ENCODE measurements at places on chromosomes 12 and 14.

DNA sequence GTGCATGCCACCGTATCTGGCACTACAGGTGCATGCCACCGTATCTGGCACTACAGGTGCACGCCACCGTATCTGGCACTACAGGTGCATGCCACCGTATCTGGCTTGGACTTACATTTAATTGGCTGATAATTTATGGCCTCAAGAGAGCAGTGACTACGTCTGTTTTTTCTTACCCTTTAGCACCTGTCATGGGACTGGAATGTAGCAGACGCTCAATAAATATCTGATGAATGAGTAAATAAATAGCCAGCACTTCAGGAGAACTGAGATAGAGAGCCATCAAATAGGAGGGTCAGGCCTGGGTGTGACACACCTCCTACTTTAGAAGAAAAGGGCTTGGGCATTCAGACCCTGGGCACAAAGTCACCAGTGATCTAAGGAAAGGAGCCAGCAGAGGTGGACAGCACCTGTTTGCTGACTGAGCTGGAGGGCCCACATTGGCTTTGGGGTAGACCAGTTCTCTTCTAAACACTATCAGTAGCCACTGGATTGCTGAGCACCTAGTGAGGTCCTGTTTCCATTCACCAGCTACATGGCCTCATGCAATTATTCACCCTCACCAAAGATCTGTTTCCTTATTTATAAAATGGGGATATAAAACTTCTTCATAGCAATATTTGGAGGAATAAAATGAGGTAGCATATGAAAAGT, 50.1 kb downstream of the RFX4 start:
- DNase-seq = no peak

DNA sequence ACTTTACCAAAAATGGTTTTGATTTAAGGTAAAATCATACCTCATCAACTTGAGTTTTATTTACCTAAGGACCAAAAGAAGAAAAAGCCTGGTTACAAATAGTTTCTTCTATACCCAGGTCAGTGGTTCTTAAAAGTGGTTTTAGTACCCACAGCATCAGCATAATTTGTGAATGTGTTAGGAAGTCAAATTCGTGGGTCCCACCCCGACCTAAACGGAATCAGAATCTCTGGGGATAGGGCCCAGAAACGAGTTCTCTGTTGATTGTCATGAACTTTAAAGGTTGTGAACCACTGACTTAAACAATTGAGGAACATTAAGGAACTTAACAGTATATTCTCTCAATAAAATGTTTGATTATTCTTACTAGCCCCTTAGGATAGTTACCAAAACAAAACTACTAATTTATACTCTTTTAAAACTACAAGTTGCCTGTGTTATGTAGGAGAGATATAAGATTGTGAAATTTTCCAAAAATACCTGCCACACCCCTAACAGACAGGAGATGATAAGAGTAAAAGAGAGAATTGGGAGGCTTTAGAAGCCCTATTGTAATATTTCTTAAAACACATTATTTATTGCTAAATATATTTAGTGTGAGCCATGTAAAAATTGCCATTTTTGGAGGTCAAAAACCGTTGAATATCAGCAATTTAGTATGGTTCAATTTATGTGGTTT, 669 bp upstream of the SLC25A21 start:
- DNase-seq = no peak

DNA sequence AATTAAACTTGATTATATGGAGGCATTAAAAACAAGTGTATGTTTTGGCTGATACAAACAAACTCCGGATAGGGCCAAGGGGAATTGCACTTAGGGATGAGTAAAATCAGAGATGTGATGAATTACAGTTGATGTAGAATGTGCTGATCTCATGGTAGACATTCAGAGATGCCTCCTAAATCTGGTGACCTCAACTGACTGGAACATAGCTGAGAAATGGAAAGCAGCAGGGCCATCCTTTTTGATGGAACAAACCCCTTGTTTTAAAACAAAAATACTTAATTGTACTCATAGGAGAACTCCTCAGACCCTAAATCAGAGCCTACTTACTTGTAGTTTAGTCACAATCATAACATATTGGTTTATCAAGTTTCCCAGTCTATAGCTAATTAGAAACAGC, 122.8 kb downstream of the C12orf75 start:
- DNase-seq = no peak

GRCh38 chr14:21068521-21069387, 1.4 kb upstream of the ARHGEF40 start:
- peak; percentile 45 for DNase-seq

- DNase-seq = peak; percentile 31
Measured at GRCh38 chr12:117119592-117120198, 20.5 kb upstream of the TESC start.

GRCh38 chr12:69272511-69272910, 33.1 kb downstream of the CPSF6 start:
- DNase-seq = no peak

DNA sequence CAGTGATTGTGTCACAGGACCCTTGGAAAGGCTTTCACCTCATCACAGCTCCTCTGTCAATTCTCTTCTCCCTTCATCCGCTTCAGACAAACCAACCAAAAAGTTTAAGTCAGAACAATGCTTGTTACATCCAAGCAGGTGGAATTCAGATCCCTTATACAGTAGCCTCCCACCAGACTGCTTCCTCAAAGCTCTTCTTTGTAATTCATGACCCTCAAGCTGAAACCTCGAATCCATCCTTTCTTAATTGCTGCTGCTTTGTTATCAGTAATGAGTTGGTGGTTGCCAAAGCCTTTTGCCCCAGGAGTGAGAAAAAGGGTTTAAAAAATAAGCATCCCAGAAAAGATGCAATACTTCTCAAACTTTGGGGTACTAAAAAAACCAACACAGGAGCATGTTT, 9.5 kb downstream of the BEST3 start:
- DNase-seq = no peak

- DNase-seq = no peak
Measured at GRCh38 chr12:121062391-121063045, 23.5 kb upstream of the OASL start.

- no peak for DNase-seq
Measured at GRCh38 chr12:4794491-4794890, 74.3 kb downstream of the GALNT8 start.

DNA sequence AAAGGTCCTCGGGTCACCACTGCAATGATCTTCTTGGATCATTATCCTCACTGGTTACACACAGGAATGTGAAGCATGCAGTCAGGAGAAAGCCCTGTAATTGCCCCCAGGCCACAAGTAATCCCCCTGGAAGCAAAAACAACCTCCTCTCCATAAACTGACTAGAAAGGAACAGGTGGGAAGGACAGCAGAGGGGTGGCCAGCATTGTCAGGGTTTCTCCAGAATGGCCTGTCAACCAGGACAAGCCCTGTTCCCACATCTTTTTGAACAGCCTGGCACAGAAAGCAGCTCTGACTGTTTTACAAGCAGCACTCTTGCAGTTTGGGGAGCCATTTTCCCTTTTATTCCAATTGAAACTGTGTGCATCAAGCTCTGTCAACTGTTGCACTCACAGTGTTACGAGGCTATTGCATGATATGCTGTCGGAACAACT, 36.1 kb downstream of the TMCC3 start:
- DNase-seq = no peak

GRCh38 chr14:101844219-101844618, 82.7 kb downstream of the PPP2R5C start:
- DNase-seq = no peak

DNA sequence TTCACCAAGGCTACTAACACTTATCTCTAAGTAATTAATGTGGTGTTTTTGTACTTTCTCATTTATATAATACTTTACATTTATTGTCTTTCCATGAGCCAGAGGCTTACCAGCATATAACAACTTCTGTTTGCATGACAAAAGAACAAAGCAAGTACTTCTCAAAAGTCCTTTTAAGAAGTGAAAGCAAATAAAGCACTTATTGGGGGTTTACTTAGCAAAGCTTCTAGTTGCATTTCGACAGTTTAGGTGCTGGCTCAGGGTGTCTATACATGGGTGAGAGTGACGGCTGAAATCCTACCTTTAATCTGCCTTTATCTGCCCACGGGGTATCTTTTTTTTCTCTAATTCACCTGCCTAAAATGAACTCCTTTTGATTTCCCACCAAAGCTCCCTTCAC, 21.0 kb upstream of the DCN start:
- no peak for DNase-seq

DNA sequence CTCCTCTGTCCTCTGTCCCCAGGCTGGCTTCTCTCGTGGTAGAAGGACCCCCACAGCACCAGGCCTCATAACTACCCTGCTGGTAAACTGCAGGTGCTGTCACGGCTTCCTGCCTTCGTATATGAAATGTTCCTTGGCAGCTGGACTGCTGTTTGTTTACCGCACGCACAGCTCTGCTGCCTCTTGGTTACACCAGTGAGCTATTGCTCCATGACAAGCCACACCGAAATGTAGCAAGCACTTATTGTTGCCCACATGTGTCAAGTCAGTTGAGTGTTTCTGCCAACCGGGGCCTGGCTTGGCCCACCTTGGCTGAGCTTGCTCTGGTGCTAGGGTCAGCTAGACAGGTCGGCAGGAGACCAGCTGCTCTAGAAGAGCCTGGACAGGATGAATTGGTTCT, 21.7 kb upstream of the TCL1B start:
- DNase-seq = no peak

DNA sequence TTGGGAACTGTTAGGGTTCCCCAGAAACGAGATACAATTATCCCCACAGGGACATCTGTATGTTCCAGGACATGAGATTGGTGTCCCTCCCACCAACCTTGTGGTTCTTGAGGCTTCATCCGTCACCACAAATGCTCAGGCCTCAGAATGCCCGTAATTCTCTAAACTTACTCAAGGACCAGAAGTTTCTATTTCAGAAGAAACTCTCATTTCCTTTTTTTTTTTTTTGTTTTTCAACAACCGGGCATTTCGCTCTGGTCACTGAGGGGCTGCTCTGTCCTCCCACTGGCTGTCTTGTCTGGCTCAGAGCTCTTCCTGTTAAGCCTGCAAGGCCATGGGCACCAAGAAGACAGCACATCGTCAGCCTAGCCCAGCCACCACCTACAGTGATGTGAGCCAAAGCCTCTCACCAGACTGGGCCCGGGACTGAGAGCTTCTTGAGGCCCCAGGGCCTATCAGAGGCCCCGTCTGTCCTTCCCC, 36.2 kb downstream of the VDR start:
- DNase-seq = no peak

- no peak for DNase-seq
Measured at GRCh38 chr14:102374264-102374663, 11.5 kb downstream of the TECPR2 start.

DNA sequence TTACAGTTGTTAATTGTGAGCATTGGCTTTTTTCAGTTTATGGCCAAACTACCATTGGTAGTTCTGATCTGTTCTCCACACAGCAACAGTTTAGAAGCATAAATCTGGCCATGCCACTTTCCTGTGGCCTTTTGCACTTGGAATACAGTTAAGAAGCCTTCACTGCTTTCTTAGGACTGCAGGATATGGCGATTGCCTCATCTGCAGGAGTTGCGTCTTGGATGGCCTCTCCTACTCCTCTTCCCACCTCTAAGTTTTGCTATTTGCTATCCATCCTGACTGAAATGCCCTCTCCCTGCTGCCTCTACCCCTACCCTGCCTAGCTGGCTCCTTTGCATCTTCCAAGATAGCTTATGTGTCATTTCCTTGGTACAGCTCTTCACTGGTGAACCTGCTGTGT, 12.8 kb upstream of the BMAL2 start:
- no peak for DNase-seq

DNA sequence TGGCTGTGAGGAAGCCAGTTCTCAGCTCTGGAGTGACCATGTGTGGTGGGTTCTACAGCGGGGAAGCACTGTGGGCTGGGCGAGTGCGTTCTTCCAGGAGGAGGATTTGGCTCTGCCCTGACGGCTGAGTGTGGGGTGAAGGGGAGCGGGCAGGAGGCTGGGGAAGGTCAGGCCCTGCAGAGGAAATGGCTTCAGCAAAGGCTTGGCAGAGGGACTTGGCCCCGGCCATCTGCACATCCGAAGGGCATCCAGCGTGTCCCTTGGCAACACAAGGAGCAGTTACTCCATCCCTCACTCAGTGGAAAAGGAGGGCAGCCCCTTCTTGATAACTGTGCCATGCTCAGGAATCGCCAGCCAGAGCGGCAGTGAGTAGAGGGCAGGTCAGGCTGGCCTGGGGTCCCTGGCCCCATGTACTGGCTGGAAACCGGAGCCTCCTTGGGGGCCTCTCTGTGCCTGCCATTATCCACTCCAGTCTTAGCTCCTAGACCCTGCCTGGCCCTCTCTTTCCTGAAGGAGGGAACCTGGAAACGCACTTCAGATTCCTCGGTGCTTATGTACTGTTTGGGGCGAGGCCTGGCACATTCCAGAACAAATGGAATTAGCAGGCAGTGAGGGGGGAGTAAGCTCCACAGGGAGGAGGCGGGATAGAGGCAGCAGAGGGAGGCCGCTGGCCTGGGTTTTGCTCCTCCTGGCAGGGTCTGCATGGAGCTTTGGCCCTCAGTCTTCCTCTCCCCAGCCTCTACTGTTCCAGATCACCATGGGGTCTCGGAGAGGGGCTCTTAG, 133.6 kb upstream of the NCOR2 start:
- DNase-seq = no peak

GRCh38 chr12:123696646-123697045, 15.5 kb upstream of the ATP6V0A2 start:
- DNase-seq = no peak

DNA sequence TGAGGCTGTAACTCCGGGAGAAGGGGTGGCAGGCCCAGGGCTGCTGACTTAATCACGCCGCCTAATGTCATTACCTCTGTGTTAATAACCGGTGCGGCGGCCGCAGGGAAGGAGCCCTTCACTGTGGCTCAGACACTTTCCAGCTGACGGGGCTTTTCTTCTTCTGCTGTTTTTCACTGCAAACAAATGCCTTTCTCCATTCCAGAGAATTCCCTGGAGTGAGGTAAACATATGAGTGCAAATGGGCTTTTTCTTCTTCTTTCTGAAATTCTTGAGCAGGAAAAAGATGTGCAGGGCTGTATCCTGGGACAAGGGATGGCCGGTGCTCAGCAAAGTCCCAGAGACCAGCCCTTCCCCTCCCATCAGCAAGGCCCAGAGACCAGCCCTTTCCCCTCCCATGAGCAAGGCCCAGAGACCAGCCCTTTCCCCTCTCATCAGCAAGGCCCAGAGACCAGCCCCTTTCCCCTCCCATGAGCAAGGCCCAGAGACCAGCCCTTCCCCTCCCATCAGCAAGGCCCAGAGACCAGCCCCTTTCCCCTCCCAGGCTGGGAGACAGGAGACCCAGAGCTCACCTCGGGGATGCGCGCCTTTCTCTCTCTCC, 33.4 kb upstream of the FAM181A start:
- no peak for DNase-seq
